GM12878 (cell line): ENCODE measurements at places on chromosomes 5 and 9.

- no peak for DNase-seq
- no peaks in the 10 kb centered on the region for H3K27me3 ChIP-seq
- no peak overlapping the region for H3K4me3 ChIP-seq
- no peak overlapping the region for H3K27ac ChIP-seq
- H3K36me3 ChIP-seq: no peaks in the 10 kb centered on the region
Observed at GRCh38 chr9:136595245-136596153, 49.7 kb upstream of the NOTCH1 start.

- DNase-seq: no peak
- no peak overlapping the region for H3K27ac ChIP-seq
Observed at GRCh38 chr9:95876138-95876444, 600 bp downstream of the ERCC6L2 start.

GRCh38 chr5:37962389-37962788, 122.5 kb upstream of the GDNF start:
- no peaks in the 10 kb centered on the region for H3K4me1 ChIP-seq
- H3K27ac ChIP-seq: no peak overlapping the region
- DNase-seq: no peak
- H3K27me3 ChIP-seq: no peaks in the 10 kb centered on the region

DNA sequence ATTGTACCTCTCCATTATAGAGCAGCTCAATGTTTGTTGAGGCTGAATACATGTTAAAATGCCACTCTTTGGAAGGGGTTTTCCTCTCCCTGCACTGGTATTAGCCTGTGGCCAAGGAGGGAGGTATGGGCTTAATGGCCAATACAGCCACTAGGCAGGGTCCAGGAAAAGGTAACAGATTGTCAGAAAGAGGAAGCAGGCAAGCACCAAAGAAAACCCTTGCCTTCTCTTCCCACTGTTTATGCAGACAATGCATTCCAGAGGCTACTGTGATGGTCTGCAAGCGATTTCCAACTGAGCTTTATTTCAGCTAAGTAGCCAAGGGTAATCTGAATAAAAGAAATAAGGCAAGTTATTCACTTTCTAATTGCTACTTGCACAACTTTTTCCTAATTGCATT, 95.3 kb upstream of the SLC27A6 start:
- no peak overlapping the region for H3K27ac ChIP-seq
- H3K27me3 ChIP-seq: no peaks in the 10 kb centered on the region
- no peaks in the 10 kb centered on the region for H3K36me3 ChIP-seq
- no peak for DNase-seq

- H3K36me3 ChIP-seq: no peaks in the 10 kb centered on the region
- no peaks in the 10 kb centered on the region for H3K4me1 ChIP-seq
Observed at GRCh38 chr5:87432460-87432859, 19.7 kb upstream of the CCNH start.

- H3K27ac ChIP-seq: no peak overlapping the region
- no peaks in the 10 kb centered on the region for H3K36me3 ChIP-seq
- H3K27me3 ChIP-seq: no peaks in the 10 kb centered on the region
Observed at GRCh38 chr5:87499478-87500410, 87.0 kb upstream of the CCNH start.
